ENCODE measurements at places on chromosomes 3 and 15. TPM values are rescaled to one million over a fixed set of nuclear protein-coding genes. Genes with fewer than 3 reads are reported as not detected.

SEMA7A gene
- 57.7 TPM for total RNA-seq

TRIM71 gene
- 0.02 TPM for total RNA-seq

MUC20 gene
- total RNA-seq = 0.54 TPM

SRGAP3 gene
- 1.5 TPM for total RNA-seq

VGLL3 gene
- not detected for total RNA-seq

RLBP1 gene
- not detected for total RNA-seq

NRROS gene
- total RNA-seq = 19.7 TPM

ALDH1A3 gene
- not detected for total RNA-seq

COL6A5 gene
- total RNA-seq = not detected

MASP1 gene
- total RNA-seq = not detected

SAMD7 gene
- total RNA-seq = not detected

DPPA4 gene
- total RNA-seq = 1.5 TPM

DUOX2 gene
- total RNA-seq = not detected

SOX2 gene
- total RNA-seq = not detected

MEX3B gene
- 1.3 TPM for total RNA-seq

LMOD3 gene
- not detected for total RNA-seq

SLC22A13 gene
- total RNA-seq = 0.21 TPM

GADL1 gene
- not detected for total RNA-seq

CCR5 gene
- 0.25 TPM for total RNA-seq

SERPINI1 gene
- total RNA-seq = 1.2 TPM

CLRN1 gene
- not detected for total RNA-seq

MGLL gene
- total RNA-seq = 0.49 TPM

SLCO2A1 gene
- not detected for total RNA-seq

PLA1A gene
- total RNA-seq = not detected

NUP210 gene
- total RNA-seq = 123 TPM

CCR3 gene
- not detected for total RNA-seq

CYP8B1 gene
- total RNA-seq = not detected

SMAD3 gene
- total RNA-seq = 40.8 TPM

B3GNT5 gene
- total RNA-seq = 22.8 TPM

LRRC49 gene
- 0.14 TPM for total RNA-seq

CGNL1 gene
- not detected for total RNA-seq

FETUB gene
- total RNA-seq = not detected

LIPC gene
- 0.30 TPM for total RNA-seq

STAB1 gene
- total RNA-seq = 0.14 TPM

PRSS50 gene
- not detected for total RNA-seq

PLA2G4E gene
- not detected for total RNA-seq

CPLX3 gene
- 0.11 TPM for total RNA-seq

OSBPL10 gene
- 11.8 TPM for total RNA-seq

COL6A6 gene
- total RNA-seq = not detected

CYFIP1 gene
- 32.8 TPM for total RNA-seq

ADAMTS9 gene
- not detected for total RNA-seq

STAC gene
- total RNA-seq = 0.26 TPM

LMCD1 gene
- 4.9 TPM for total RNA-seq

NEO1 gene
- 8.0 TPM for total RNA-seq

TAMM41 gene
- total RNA-seq = 30.2 TPM

BCL6 gene
- 42.9 TPM for total RNA-seq

IQCF5 gene
- not detected for total RNA-seq

PLXNA1 gene
- total RNA-seq = 6.7 TPM

SH2D7 gene
- total RNA-seq = not detected

RHOV gene
- total RNA-seq = 0.41 TPM

GPR149 gene
- not detected for total RNA-seq

CLK3 gene
- total RNA-seq = 175 TPM

ATP13A5 gene
- not detected for total RNA-seq

CCDC33 gene
- not detected for total RNA-seq

CIDEC gene
- not detected for total RNA-seq

AQP9 gene
- total RNA-seq = not detected

Data from activated CD4-positive, alpha-beta T cell treated with anti-CD3 and anti-CD28 coated beads for 36 hours (primary cell).